Naive thymus-derived CD4-positive, alpha-beta T cell (primary cell): ENCODE measurements at places on chromosomes 4 and X. TPM values are rescaled to one million over a fixed set of nuclear protein-coding genes. Genes with fewer than 3 reads are reported as not detected.

DNA sequence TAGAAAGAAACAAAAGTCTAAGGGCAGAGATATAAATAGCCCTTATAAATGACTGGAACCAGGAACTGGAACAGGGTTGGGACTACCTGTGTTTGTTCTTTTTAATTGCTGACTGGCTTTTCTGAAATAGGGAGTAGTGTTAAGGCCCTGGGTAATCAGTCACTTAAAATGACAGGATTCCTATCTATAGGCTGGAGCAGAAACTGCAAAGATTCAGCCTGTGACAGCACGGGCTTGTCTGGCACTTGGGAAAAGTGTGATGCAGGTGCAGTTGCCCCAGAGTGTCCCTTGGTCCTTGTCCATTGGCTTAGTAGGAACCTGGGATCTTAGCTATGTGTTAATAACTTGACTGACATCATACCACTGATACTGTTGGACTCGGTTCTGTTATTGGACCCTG, 14.7 kb upstream of the PLAC8 start:
- no peak for DNase-seq

GRCh38 chr4:76974150-76974549, 24.6 kb downstream of the SEPTIN11 start:
- DNase-seq: no peak

DNA sequence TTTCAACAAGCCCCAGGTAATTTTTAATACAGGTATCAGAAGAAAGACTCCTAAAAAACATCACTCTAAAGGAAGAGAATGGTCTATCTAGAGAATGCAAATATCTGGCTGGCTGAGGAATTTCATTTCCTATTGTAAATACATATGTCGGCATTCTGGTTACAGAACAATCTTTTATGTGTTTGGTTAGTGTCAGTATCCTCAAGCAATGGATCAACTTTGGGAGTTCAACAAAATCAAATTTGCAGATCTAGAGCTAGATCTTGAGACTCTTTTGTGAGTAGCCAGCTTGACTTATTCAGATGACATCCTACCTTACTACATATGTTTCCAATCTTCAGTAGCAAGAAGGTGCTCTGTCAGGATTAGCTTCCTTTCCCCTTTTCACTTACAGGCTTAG, 145.1 kb downstream of the BTC start:
- DNase-seq: no peak

DNA sequence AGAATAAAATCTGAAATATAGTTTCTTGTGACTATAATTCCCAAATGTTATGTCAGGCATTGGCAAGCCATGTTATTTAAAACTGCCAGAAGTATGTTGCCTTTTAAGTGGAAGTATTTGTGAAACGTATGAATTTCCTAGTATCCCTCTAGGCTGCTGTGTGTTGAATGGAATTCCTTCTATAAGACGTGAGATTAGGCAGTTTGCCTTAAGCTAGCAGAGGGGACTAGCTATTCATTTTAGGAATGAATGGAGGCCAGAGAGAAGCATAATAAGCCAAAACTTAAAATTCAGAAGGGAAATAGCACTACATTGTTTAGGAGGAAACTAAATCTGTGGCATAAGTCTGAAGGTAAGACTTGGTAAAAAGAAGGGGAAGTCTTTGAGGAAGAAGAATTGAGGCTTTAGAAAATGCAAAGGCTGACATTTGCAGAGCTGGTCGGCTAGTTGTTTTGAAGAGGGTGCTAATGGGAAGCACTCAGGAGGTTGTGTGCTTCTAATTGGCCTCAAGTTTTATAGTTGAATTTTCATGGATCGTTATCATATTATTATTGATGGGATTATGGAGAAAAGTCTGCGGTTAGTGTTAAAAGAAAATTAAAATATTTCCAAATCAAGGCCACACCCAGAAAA, 57.1 kb downstream of the TMEM131L start:
- no peak for DNase-seq

GRCh38 chr4:152618971-152619370, 60.8 kb downstream of the TMEM154 start:
- no peak for DNase-seq

DNA sequence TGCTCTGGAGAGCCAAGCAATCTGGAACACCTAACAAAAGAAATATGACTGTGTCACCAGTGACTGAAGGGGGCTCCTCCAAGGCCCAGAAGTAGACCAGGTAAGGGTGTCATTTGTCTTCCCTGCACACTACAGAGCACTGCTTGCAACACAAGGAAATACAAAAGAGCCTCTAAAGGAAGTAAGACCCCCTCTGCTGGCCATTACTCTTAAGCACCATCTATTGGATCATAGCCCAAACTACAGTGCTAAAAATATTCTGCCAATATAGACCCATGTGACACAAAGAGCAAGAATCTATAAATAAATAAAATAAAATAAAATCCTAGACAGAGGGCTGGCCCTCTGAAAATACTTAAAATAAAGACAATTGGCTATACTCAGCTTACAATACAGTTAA, 528.7 kb downstream of the TMA16 start:
- DNase-seq: no peak

DNA sequence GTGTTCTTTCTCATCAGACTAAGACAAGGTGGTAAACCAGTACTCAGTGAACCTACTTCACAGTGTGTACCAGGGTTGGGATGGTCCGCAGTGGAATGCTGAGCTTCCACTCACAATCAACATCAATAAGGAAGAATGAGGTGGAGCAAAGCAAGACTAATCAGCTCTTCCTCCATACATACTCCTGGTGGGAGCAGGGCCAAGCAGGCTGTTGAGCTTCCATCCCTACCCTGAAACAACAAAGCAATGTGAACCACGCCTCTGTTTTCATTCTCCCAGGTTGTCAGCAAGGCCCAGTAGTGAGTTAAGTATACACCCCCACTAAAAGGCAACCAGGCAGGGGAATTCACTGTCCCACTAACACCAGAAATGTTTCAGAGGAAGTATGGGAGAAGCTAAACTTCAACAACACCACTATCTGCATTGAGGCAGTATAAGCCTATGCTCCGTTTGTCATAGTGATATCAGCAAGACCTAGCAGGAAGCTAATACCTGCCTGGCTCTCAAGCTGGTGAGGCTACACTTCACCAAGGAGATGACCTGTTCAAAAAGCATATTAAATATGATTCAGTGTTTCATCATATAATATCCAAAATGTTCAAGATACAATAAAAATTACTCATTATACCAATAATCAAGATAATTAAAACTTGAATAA, 109.5 kb downstream of the DDX60 start:
- DNase-seq: no peak

DNA sequence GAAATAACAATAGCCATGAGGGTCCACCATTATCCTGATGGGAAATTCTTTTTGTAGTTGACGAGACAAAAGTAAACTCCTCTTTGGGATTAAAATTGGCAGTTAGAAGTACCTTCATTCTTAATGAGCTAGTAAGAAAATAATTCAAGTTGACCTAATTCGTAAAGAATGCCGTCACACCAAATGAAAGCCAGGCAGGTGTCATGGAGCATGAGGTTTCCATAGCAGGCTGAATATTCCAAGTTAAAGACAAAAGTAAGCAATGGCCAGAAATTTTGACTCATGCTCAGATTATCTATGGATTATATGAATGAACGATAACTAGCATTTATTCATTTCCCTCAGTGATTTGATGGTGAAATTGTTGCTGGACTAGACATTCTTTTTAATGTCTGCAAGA, 192.2 kb upstream of the FAT1 start:
- DNase-seq: no peak

DNA sequence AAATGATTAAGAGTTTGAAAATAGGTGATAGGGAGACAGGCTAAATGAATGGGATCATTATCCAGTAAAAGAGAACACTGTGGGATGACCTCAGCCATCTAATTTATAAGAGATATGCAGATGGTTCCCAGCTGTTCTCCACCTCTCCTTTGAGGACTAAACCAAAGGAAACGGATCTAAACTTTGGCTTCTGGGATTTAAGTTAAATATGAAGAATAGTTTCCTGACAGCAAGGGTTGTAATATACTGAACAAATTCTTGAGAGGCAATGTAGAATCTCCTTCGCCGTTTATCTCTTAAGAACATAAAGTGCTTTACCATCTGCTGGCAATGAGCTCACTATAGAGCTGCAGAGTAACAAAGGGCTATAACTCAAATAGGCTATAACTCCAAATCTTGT, 35.4 kb upstream of the HPGDS start:
- no peak for DNase-seq

- no peak for DNase-seq
Measured at GRCh38 chr4:102675141-102675540, 85.6 kb downstream of the MANBA start.

GRCh38 chrX:42920752-42921151, 142.8 kb upstream of the PPP1R2C start:
- no peak for DNase-seq

GRCh38 chrX:111955901-111956300, 79.9 kb downstream of the TRPC5OS start:
- DNase-seq: no peak

DNA sequence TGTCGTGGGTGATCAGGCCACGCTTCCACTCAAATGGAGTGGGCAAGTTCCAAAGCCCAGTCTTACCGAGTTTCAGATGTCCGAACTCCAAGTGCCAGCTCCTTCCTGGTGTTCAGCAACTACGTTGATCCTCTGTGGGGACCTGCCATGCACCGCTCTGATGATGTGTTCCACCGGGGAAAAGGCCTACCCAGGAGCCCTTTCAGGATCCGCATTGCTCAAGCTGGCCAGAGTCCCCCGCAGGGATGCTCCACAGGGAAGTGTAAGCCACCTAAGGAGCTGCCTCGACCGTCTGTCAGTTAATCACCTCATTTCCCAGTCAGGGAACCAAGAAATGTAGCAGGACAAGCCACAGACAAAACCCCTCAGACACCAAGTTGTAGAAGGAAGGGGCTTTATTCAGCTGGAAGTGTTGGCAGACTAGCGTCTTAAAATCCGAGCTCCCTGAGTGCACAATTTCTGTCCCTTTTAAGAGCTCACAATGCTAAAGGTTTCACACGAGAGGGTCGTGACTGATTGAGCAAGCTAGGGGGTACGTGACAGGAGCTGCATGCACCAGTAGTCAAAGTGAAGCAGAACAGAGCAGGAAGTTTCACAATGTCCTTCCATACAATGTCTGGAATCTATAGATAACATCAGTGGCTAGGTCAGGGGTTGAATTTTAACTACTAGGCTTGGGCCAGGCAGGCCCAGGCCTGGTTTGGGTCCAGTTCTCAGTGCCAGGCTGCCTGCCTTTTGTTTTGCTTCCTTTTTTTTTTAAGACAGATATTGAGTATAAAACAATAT, 126.2 kb upstream of the ZDHHC15 start:
- DNase-seq: no peak

DNA sequence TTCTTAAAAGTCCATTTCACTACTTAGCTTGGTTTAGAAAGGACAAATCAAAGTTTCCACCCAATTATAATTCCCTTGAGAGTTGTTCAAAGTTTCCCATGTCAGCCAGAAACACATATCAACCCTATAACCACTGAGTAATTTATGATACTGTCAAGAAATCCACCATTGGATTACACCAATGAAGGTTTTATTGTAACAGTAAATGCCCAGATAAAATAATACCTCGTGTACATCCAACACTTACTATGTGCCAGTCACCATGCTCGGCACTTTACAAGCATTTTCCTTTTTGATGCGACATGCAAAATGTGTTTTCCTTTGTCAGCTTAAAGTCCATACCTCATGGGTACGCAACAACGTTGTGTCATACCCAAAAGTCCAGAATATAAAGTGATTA, 64.0 kb downstream of the MID1 start:
- no peak for DNase-seq

DNA sequence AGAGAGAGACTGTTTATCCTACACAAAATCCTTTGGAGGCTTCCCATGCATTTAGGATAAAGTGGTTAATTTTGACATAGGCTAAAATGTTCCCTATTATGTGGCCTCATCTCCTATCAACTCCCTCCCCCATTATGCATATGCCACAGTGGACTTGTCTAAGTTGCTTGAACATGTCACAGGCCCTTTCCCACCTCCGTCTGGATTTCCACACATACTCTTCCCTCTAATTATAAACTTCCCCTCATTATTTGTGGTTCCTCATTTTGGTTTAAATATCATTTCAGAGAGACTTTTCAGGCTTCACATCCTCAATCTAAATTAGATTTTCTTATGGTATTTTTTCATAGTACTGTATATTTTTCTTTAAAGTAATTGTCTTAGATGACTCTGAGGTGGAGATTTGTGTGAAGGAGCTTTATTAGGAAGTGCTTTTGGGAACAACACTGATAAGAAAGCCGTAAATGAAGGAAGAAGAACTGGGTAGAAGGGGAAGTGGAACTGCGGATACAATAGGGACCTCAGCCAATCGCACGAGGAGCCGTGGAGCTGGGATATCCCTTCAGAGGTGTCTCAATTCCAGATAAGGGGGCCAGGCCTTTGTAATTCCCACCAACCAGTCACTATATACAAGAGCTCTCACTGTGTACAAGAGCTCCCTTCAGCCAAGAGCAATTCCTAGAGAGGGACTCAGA, 7.9 kb downstream of the C4orf17 start:
- DNase-seq: no peak

DNA sequence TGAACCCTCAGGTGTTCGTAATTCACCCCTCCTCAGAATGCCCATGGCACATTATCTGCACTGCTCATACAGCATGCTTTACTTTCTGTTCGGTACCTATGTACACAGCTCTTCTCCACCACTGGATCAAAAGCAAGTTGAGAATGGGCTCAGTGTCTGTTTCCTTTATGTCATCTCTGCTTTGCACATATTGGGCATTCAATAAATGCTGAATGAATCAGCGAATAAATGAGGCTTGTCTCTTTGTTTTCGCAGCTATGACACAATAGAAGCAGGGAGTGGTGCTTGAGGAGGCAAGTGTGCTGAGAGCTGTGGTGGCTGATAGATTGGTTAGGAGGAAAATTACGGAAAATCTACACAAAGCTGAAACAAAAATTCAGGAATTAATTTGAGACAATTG, 109.1 kb upstream of the VMA21 start:
- DNase-seq: no peak

DNA sequence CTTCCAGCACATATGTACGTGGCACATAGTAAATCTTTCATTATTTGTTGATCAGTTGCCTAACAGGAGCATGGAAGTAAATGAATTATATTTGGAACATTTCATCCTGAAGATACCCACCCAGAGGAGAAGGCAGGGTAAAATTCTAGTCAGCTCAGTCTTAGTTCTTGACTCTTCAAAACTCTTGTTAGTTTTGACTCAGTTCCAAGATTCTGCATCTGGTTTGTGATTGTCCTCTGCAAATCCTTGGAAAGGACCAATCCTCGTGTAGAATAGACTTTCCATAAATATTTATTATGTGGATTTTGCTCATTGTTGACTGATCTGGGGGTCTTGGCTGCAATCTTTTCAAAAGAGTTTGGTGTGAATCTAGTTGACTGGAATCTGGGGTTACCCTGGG, 257.5 kb upstream of the FAT1 start:
- DNase-seq: no peak

DNA sequence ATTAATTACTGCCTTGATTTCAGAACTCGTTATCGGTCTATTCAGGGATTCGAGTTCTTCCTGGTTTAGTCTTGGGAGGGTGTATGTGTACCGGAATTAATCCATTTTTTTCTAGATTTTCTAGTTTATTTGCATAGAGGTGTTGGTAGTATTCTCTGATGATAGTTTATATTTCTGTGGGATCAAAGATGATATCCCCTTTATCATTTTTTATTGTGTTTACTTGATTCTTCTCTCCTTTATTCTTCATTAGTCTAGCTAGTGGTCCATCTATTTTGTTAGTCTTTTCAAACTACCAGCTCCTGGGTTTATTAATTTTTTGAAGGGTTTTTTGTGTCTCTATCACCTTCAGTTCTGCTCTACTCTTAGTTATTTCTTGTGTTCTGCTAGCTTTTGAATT, 32.1 kb downstream of the CDX4 start:
- no peak for DNase-seq

The CLCN3 gene
- total RNA-seq: 29.3 TPM

The PITX2 gene
- not detected for total RNA-seq

The REELD1 gene
- 1.5 TPM for total RNA-seq

The NUDT10 gene
- not detected for total RNA-seq

The SSX4 gene
- total RNA-seq: not detected

The DDIT4L gene
- total RNA-seq: not detected
